ENCODE measurements at places on chromosomes 12 and 14. TPM values are rescaled to one million over a fixed set of nuclear protein-coding genes. Genes with fewer than 3 reads are reported as not detected.
A peak's percentile ranks its signal among the peaks of the same experiment; 100 is the strongest.

DNA sequence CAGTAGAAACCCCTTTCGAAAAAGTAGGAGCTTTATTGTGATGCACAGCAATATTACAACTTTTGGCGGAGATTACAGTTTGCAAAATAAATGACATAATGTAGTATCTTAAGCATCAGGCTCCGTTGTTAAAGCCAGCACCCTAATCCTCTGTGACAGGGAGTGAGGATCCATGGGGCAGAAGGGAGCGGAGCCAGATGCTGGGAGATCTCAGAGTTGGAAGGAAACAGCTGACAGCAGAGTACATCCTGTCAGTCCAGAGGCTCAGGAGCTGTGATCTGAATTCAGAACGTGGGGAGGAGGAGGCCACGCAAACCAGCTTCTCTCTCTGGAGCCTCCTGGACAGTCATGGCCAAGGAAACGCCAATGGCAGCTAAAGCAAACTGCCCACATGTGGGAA lies 55.7 kb downstream of the TMTC1 start:
- DNase-seq: no peak
- no peaks in the 10 kb centered on the region for H3K4me1 ChIP-seq
- H3K27ac ChIP-seq: no peak overlapping the region
- H3K4me3 ChIP-seq: no peak overlapping the region
- no peaks in the 10 kb centered on the region for H3K36me3 ChIP-seq

GRCh38 chr14:93716746-93717667 lies 71.3 kb downstream of the PRIMA1 start:
- no peak overlapping the region for H3K27ac ChIP-seq
- H3K36me3 ChIP-seq: no peaks in the 10 kb centered on the region
- no peaks in the 10 kb centered on the region for H3K4me1 ChIP-seq
- no peak overlapping the region for H3K4me3 ChIP-seq

DNA sequence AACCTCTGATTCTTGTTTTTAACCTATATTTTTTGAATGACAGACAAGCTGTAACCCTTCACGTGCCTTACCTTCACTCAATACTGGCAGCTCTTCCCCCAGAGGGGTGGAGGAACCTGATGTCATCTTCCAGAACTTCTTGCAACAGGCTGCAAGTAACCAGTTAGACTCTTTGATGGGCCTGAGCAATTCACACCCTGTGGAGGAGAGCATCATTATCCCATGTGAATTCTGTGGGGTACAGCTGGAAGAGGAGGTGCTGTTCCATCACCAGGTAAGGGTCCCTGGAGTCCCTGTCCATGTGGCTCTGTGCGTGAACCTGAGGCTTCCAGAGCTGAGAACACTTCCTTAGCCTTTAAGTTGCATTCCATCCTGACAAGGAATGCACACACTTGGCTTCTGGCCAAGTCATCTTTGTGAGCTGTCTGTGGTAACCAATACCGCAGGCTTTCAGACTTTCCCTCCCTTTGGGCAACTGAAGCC lies 22.7 kb downstream of the TRAFD1 start:
- peak; percentile 8 for DNase-seq
- no peak overlapping the region for H3K27ac ChIP-seq
- H3K4me3 ChIP-seq: no peak overlapping the region
- H3K36me3 ChIP-seq: peaks cover 96% of the 10 kb centered on the region
- no peaks in the 10 kb centered on the region for H3K4me1 ChIP-seq

DNA sequence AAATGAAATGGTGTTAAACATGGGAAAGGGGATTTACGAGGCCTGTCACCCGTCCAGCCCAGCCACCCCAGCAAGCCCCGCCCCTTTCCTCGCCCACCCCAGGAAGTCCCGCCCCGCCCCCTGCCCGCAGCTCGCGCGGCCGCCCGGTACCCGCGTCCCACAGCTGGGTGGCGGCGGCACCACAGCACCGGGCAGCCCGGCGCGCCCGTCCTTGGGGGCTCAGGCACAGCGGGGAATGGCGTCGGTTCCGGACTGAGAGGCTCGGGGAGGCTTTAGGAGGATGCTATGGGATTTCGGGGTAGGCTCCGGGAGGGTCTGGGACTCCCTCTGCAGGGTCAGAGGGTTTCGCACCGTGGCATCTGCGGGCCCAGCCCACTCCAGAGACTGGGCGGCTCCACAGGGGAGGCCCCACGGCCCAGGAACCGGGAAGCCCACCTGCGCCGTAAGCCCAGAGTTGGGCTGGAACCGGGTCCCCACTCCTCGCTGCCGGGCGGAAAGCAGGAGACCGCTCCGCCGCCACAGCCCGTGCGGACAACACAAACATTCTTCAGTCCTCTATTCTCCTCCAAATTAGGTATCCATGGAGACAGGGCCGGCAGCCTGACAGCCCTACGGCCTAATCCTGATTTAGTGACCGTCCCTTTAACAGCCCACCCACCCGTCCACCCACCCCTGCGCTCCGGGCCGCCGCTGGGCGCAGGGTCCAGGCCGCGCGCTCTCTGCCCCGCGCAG lies 1.4 kb downstream of the FIGNL2 start:
- peaks cover 33% of the 10 kb centered on the region for H3K4me1 ChIP-seq
- DNase-seq: peak; percentile 71
- peaks cover 55% of the 10 kb centered on the region for H3K27me3 ChIP-seq
- H3K36me3 ChIP-seq: no peaks in the 10 kb centered on the region

GRCh38 chr12:23803540-23803939 lies 145.9 kb downstream of the SOX5 start:
- no peak overlapping the region for H3K4me3 ChIP-seq
- no peaks in the 10 kb centered on the region for H3K27me3 ChIP-seq
- H3K27ac ChIP-seq: no peak overlapping the region
- H3K36me3 ChIP-seq: no peaks in the 10 kb centered on the region
- H3K4me1 ChIP-seq: no peaks in the 10 kb centered on the region
- DNase-seq: no peak

DNA sequence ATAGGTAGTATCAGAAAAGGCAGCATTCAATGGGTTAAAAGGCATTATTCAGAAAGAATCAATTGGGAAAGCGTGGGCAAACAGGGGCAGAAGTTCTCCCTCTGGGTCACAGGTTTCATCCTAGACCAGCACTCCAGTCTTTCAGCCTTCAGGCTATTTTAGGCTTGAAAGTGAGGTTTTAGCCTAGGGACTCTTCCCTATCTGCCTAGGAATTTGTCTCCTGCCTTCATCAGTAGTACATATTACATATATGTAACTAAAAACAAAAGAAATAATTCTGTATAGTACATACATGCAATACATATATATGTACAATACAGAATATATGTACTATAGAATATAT lies 34.6 kb upstream of the PCNX1 start:
- H3K4me1 ChIP-seq: no peaks in the 10 kb centered on the region
- H3K36me3 ChIP-seq: no peaks in the 10 kb centered on the region
- H3K27me3 ChIP-seq: no peaks in the 10 kb centered on the region
- DNase-seq: no peak
- H3K27ac ChIP-seq: no peak overlapping the region

DNA sequence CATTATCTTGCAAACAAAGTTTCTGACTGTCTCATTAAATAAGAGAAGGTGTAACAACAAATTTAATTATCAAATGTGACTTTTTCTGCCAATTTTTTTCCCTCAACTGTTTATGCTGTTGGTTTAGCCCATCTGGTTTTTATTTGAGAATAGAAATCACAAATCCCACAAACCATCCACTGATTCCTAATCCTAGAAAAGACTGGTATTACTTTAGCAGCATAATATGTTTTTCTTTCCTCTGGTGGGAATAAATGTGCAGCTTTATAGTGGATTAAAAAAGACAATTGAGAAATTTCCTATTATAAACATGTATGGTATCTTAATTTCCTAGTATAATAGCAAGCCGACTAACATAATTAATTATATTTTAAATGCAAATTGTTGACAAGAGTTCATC lies 257.9 kb upstream of the FOXN3 start:
- DNase-seq: no peak
- no peaks in the 10 kb centered on the region for H3K36me3 ChIP-seq
- H3K27ac ChIP-seq: no peak overlapping the region
- no peaks in the 10 kb centered on the region for H3K27me3 ChIP-seq
- peaks cover 4% of the 10 kb centered on the region for H3K4me1 ChIP-seq
- no peak overlapping the region for H3K4me3 ChIP-seq

DNA sequence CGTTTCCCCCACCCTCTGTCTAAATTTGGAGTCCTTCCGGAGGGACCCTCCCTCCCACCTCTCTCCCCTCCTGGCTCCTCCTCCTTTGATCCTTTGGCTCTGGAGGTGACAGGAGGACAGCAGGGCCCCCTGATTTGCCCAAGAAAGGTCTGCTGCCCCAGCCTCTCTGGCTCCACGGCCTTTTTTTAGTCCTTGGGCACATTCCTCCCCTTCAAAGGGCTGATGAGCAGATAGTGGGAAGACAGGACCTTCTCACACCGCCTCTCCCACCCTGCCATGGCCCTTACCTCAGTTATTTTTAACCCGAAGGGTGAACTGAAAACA lies 196 bp upstream of the MYH6 start:
- no peak overlapping the region for H3K27ac ChIP-seq
- DNase-seq: no peak
- H3K36me3 ChIP-seq: no peaks in the 10 kb centered on the region
- H3K4me1 ChIP-seq: no peaks in the 10 kb centered on the region
- H3K4me3 ChIP-seq: no peak overlapping the region

GRCh38 chr14:74952697-74953484 lies 2.5 kb downstream of the PGF start:
- H3K4me3 ChIP-seq: no peak overlapping the region
- DNase-seq: no peak
- no peaks in the 10 kb centered on the region for H3K36me3 ChIP-seq
- peaks cover 3% of the 10 kb centered on the region for H3K27me3 ChIP-seq

- H3K27ac ChIP-seq: no peak overlapping the region
- no peak for DNase-seq
- no peak overlapping the region for H3K4me3 ChIP-seq
Measured at GRCh38 chr12:26721800-26722199, 111.2 kb downstream of the ITPR2 start.

- no peak for DNase-seq
- no peak overlapping the region for H3K4me3 ChIP-seq
- no peaks in the 10 kb centered on the region for H3K36me3 ChIP-seq
- no peaks in the 10 kb centered on the region for H3K27me3 ChIP-seq
Measured at GRCh38 chr12:124171231-124171979, 123.5 kb upstream of the RFLNA start.

DNA sequence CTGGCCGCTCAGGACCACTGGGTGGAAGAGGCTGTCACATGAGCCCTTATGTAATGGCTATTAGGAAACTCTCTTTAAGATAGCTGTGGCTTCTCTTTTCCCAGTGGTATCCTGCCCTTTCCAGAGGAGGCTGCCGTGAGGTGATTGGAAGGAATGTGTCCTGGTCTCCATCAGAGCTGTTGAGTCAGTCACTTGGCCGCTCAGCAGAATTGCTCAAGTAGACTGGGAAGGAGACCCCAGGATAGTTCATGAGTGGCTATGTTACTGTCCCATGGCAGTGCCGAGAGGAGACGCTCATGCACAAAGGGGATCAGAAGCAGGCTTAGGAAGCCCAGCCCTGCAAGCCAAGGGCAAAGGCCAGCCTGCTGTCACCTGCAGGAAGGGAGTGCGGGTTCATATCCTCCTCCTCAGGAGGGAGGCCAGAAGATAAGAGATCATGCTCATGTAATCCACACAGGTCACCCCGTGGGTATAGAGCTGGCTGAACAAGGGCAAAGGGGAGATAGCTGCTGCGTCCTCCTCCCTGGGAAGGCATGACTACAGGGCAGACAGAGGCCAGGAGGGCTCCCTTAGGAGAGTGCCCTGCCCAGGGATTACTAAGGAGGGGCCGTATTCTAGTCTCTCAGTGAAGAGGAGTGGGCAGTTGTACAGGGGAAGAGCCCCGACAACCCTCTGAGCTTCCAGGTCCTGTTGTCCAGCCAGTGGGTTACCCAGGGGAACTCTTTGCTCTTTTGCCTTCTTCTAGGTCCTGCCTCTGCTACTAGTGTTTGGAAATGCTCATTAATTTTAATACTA lies 137.0 kb upstream of the MAX start:
- H3K4me3 ChIP-seq: no peak overlapping the region
- no peaks in the 10 kb centered on the region for H3K36me3 ChIP-seq
- H3K27ac ChIP-seq: no peak overlapping the region
- H3K4me1 ChIP-seq: peaks cover 4% of the 10 kb centered on the region
- no peak for DNase-seq

GRCh38 chr14:88003425-88003824 lies 1.5 kb upstream of the GPR65 start:
- peak overlapping the region; percentile 43 for H3K27ac ChIP-seq
- no peak overlapping the region for H3K4me3 ChIP-seq
- no peaks in the 10 kb centered on the region for H3K36me3 ChIP-seq
- DNase-seq: no peak
- no peaks in the 10 kb centered on the region for H3K4me1 ChIP-seq
- H3K27me3 ChIP-seq: no peaks in the 10 kb centered on the region

GRCh38 chr14:69045857-69046475 lies 66.9 kb upstream of the ACTN1 start:
- no peak for DNase-seq
- no peak overlapping the region for H3K4me3 ChIP-seq
- H3K27me3 ChIP-seq: no peaks in the 10 kb centered on the region
- H3K4me1 ChIP-seq: peaks cover 76% of the 10 kb centered on the region

GRCh38 chr14:21101802-21102413 lies 1.0 kb downstream of the TMEM253 start:
- peaks cover 46% of the 10 kb centered on the region for H3K4me1 ChIP-seq
- no peaks in the 10 kb centered on the region for H3K36me3 ChIP-seq
- H3K27ac ChIP-seq: no peak overlapping the region
- H3K27me3 ChIP-seq: no peaks in the 10 kb centered on the region
- no peak for DNase-seq
- no peak overlapping the region for H3K4me3 ChIP-seq

- H3K4me1 ChIP-seq: peaks cover 16% of the 10 kb centered on the region
- H3K36me3 ChIP-seq: no peaks in the 10 kb centered on the region
- no peak overlapping the region for H3K27ac ChIP-seq
- DNase-seq: no peak
Measured at GRCh38 chr14:105323663-105324062, 9.1 kb downstream of the PACS2 start.

Gene OR6C4
- total RNA-seq: not detected

Gene AGAP2
- total RNA-seq: 5.4 TPM

Gene LMNTD1
- total RNA-seq: not detected

Gene CDKN3
- 1.5 TPM for total RNA-seq

Gene TAS2R9
- not detected for total RNA-seq

Gene COX8C
- not detected for total RNA-seq

Gene FAIM2
- 1.2 TPM for total RNA-seq

Gene CCDC38
- not detected for total RNA-seq

Gene TMPRSS12
- not detected for total RNA-seq

Gene GDF3
- 0.32 TPM for total RNA-seq
